ENCODE measurements at places on chromosomes 7 and 10.

DNA sequence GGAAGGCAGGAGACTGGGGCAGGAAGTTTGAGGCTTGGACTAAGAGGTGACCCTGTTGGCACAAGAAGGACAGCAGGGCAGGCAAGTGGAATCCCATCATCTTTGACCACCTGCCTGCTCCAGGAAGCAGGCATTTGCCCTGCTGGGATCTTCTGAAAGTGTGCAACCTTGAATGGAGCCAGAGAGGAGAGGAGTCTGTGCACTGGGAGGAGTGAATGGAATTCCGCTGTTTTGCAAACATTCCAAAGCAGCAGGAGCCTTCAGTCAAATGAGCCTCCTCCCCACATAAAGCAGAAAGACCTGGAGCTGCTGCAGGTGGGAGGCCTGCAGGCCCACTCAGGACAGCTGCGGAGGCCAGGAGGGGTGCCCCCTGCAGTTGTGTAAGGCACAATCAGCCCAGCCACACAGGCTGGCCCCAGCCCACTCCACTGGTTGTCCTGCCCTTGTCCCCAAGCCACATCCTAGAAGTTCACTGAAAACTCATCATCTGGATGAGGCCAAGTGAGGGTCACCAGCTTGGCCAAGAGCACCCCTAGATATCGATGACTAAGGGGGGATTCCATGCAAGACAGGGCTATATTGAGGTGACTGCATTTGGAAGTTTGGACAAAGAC lies 249.5 kb downstream of the RPS24 start:
- DNase-seq: no peak

DNA sequence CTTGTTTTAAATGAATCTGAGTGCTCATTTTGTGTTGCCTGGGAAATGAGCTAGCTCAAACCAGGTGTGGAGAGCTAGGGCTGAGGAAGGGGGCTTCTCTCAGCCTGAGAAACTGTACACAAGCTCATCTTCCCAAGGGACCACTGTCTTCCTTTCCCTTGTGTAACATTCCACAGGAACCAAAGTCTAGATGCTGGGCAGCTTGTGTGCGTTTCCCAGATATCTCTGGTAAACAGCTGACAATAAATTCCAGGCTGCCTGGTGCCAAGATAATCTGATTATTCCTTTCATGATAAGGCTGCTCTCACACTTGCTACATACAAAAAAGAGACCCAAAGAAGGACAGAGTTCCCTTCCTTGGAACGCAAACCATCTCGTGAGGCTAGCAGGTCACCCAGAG lies 33.1 kb upstream of the MKLN1 start:
- no peak for DNase-seq

- DNase-seq: no peak
Observed at GRCh38 chr10:24622781-24623301, 100.8 kb downstream of the ARHGAP21 start.

DNA sequence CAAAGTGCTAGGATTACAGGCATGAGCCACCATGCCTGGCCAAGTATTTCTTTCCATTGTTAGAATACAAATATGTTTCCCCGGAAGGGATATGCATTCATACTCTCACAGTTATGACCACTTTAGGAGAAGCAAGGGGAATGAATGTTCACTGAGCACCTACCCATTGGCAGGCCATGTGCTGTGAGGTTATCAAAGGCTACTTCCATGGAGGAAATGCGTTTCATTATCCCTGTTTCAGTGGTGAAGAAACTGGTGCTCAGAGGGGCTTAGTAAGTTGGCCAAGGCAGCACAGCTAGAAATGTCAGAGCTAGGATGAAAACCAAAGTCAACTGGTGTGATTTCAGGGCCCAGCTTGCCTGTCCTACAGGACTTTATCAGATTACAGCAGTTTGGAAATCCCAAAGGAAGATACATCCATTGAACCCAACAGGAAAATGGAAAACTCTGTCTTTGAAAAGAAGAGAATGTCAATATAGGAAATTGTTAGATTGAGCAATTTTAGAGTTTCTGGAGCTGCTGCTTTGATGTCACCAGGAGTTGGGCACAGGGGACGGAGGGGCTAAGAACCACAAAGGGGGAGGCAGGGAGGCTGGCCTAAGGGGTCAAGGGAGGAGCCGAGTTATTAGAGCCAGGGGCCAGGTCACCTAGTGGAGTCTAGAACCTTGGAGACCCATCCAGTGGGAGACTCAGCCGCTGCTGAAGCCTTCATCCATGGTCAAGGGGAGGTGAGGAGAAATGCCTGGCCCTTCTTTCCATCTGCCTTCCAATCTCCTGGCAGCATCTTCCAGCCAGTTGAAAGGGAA lies 319.8 kb downstream of the FRMD4A start:
- DNase-seq: no peak

- DNase-seq: no peak
Observed at GRCh38 chr7:107045195-107045960, 873 bp downstream of the PRKAR2B start.

GRCh38 chr7:28472332-28472731 lies 60.0 kb downstream of the CREB5 start:
- no peak for DNase-seq

- no peak for DNase-seq
Observed at GRCh38 chr7:69367780-69368179, 230.5 kb upstream of the AUTS2 start.

DNA sequence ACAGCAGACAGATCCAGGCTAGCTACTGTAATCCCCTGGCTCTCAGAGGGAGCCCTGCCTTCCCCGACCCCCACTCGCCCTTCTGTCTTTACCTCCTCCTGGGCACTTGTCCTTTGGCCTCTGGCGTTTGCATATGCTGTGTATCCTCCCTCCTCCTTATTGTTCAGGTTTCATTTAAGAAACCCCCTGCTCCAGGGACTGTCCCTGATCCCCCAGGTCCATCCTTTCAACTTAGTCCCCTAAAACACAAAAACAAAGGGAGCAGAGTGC lies 25.7 kb downstream of the GRID1 start:
- no peak for DNase-seq

- DNase-seq: no peak
Observed at GRCh38 chr7:12939694-12940093, 252.3 kb downstream of the ARL4A start.

- DNase-seq: no peak
Observed at GRCh38 chr7:78355834-78356233, 557.3 kb downstream of the PHTF2 start.
